ENCODE measurements at places on chromosomes 2 and 18. TPM values are rescaled to one million over a fixed set of nuclear protein-coding genes. Genes with fewer than 3 reads are reported as not detected.

Gene HOXD3
- not detected for total RNA-seq

Gene TOGARAM2
- under 0.01 TPM for total RNA-seq

Gene MFF
- total RNA-seq = 81.9 TPM

Gene KANSL1L
- total RNA-seq = 21.4 TPM

Gene UGT1A1
- not detected for total RNA-seq

Gene HSPE1
- 121 TPM for total RNA-seq

Gene AGXT
- not detected for total RNA-seq

Gene C1QL2
- not detected for total RNA-seq

Gene MZT2A
- total RNA-seq = 56.5 TPM

Gene KIF1A
- not detected for total RNA-seq

Gene IL36A
- total RNA-seq = not detected
